Eye (tissue), 1 donor: ENCODE measurements at places on chromosomes 6 and 20.

- peak; percentile 60 for DNase-seq
Observed at GRCh38 chr6:79466207-79466834, 70.9 kb downstream of the LCA5 start.

GRCh38 chr20:59667131-59667530, 62.8 kb downstream of the PHACTR3 start:
- DNase-seq, result no peak

DNA sequence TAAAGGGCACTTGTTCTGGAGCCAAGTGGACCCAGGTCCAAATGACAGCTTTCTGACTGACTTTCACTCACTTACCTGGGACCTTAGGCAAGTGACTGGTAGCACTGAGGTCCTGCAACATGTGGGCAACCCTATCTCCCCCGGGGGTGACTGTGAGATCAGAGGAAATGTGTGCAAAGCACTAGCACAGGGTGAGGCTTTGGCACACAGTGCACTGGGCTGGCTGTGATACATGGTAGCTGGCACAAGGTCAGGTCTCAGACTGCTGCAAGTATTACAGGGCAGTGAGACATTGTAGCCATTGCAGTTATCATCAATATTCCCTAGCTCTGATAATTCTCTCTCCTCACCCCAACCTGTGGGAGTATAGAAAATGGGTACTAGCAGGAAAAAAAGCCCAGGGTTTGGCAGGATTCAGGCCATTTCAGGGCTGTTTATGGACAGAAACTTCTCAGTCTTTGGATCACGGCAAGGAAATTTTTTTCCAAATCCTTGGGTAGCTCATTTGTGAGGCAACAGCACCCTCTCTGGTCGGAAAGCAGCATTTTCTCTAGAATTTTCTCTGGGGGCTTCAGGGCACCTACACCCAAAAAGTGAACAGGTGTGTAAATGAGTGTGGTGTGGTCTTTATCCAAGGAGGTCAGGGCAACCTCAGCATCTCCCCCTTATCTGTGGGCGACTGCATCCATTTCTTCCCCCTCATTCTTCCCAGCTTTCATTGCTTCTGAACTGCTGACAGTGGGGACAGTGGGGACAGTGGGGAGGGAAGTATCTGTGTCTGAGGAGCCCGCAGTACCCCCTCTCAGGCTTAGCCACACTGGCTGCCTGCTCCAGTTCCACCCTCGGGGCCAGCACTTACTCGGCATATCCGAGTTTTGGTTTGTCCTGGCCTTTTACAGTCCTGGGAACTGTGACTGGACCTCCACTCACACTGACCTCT, 148.7 kb upstream of the PHACTR3 start:
- DNase-seq, result peak; percentile 82

GRCh38 chr6:41723530-41724227, 11.7 kb downstream of the TFEB start:
- DNase-seq, result peak; percentile 31

DNA sequence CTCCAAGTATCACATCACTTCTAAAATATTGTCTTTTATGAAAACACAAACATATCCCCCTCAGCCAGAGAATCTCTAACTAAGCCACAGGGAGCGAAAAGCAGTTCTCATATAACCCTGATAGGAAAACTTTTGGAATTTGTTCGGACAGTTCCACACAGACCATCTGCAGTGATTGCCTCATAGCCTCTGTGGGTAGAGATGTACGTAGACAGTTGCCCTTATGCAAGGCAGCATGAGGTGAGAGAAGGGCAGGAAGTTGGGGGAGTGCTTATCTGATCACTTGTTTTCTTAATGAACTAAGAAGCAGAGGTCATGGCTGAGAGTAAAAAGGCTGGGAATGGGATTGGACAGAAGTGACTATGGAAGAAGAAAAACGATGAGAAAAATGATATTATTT, 39.6 kb downstream of the SLC23A2 start:
- no peak for DNase-seq
